ENCODE measurements at places on chromosomes 5 and 9. TPM values are rescaled to one million over a fixed set of nuclear protein-coding genes. Genes with fewer than 3 reads are reported as not detected.

DNA sequence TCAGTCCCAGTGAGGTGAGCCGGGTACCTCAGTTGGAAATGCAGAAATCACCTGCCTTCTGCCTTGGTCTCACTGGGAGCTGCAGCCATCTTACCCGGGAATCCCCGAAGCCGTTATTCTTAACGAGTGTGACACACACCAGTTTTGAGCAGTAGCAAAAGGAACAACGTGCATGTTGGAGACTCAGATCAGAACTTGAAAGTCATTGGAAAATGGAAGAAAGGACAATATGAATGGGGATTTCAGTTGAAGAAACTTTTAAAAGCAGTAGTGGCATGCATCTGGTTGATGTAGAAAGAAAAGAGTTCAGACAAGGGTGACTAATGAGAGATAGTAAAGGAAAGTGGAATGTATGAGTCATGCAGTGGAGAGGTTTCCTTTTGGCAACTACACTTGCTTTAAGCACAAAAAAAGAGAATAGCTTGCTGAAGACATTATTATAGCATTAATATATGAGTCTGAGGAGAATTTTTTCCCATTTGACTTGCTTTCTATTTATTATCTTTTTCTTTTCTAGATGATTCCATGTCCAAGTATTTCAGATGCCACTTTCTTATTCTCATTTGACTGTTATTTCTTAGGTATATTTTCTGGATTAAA lies 44.4 kb upstream of the ANKDD1B start:
- DNase-seq, result no peak

DNA sequence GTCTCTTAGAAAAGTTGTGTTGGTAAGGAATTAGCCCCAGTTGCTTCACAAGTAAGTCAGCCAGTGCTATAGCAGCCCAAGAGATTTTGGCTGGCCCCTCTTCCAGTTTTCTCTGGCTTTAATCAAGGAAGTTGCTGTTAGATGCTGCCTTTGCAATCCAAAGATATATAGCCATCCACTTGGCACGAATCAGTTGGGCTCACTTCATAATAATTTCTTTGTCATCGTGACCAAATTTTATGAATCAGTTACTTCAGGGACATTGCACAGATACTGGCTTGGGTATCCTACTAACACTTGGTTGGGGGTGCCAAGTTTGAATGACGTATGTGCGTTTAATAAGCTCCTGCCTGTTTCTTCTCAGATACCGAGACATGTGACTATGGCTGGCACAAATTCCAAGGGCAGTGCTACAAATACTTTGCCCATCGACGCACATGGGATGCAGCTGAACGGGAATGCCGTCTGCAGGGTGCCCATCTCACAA lies 81.5 kb downstream of the VCAN start:
- DNase-seq, result no peak

IL13 gene
- not detected for total RNA-seq

GPR21 gene
- not detected for total RNA-seq

RNF38 gene
- 56.4 TPM for total RNA-seq

Measured in WTC11 (cell line).